Ascending aorta (tissue), 2 donors: ENCODE measurements at places on chromosomes 12 and 14.

GRCh38 chr14:58280954-58281787, 17.2 kb upstream of the ARID4A start:
- DNase-seq: no peak

- DNase-seq: no peak
Observed at GRCh38 chr12:4327293-4327692, 6.3 kb downstream of the TIGAR start.

- no peak for DNase-seq
Observed at GRCh38 chr12:124613151-124613585, 45.8 kb upstream of the NCOR2 start.

DNA sequence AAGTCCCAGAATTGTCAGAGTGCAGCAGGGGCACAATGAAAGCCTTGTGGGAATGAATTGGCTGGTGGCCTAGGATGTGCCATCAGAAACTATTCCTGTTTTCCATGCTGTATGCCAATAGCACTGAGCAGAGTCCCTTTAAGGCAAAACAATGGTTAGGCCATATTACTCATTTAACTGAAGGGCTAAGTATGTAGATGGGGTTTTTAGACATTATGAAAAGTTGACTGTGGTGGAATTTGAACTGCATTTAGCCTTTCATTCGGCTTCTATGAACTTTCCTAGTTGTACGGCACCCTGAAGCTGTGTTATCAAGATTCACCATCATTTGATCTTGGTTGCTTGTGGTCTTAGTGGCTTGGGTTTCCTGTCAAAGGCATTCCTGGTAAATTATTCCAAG, 24.8 kb downstream of the IL26 start:
- DNase-seq: no peak

GRCh38 chr12:52246720-52247621, 13.9 kb downstream of the KRT7 start:
- no peak for DNase-seq

DNA sequence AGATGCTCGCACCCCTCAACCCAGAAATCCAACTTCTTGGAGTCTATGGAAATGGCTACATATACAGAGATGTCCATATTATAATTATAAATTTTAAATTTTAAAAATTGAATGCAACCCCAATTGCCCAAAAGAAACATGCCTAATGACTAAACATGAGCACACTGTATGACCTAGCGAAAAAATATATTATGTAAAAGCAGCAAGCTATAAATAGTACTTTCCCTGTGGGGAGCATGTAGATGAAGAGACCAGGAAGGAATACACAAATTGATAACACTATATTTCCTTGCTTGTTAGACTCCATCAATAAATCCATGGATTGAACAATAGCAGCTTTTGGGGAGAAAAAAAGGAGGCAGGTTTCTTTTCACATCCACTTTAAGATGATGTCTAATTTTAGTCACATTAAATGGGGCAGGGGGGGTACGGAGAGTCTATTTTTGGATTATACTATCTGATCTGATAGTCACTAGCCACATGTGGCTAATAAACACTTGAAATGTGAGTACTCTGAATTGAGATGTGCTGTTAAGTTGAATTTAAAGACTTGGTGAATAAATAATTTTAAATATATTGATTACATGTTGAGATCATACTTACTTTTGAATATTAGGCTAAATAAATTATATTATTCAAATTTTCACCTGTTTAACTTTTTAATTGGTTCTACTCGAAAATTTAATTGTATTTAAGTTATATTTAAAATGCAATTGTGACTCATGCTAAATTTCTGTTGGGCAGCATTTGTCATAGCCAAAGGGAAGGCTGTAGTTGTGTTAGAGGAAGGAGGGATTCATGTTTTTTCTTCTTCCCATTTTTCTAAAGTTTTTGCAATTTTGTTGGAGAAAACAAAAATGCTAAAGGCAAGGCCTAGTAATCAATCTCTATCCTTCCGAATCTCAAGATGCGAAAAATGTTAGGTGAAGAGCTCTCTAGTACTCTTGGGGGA, 17.5 kb downstream of the MAX start:
- DNase-seq: no peak

GRCh38 chr12:111227476-111228420, 141.1 kb downstream of the PHETA1 start:
- DNase-seq: no peak

DNA sequence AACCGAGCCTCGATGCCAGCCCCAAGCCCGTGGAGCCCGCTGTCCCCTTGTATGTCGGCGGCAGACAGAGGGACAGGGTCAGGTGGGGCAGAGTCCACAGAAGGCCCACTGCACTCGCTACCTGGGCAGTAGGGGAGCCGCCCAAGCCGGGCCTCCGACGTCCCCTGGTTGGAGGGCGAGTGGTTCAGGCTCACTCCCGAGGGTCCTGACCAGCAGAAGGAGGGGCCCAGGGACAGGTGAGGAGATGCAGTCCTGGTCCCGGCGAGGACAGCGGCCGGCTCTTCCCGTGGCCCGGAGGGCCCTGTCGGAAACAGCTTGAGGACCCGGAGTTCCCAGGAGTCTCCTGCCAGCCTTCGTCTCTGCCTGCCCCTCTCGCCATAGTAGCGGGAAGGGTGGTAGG, 216.7 kb upstream of the SFSWAP start:
- no peak for DNase-seq

- no peak for DNase-seq
Observed at GRCh38 chr14:70807898-70808415, 1.4 kb downstream of the MAP3K9 start.

DNA sequence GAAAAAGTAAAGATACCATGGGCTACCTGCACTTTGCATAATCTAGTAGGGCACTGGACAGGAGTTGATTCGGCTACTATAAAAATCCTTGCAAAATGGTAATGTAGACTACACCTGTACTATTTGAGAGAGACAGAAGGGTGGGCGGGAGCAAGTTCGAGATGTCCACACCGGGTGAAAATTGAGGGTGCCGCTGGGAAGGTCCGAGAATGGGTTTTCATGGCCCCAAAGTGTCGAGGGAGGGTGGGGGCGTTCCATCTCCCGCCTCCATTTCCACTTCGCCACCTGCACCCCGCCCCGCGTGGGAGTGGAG, 648 bp downstream of the SNX6 start:
- no peak for DNase-seq

DNA sequence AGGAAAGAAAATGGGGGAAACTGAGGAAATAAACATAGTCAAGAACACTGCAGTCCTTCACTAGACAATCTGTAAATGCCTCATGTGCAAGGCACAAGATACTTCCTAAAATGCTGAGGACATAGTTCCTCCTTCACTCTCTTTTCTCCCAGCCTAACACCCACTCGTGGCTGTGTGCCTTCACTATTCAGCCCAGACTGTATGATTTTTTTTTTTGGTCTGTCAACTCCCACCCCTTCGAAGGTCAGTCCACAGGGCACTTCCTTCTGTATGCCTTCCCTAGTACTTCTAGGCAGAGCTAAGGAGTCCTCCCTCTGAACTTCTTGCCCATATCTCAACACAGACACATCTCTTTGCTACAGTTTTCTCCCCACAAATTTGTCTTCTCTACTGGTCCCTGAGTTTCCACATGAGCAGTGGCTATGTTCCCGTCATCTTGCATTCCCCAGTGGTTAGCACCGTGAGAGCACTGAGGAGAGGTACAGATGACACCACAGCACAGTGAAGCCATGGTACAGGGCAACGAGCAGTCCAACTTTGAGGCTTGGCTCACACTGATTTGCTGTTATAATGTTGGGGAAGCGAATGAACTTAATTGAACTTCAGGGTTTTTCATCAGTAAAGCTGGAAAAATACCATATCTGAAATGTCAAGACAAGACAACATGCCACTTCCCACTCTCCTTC, 24.1 kb upstream of the SYCP3 start:
- DNase-seq: no peak
